ENCODE measurements at places on chromosomes 16 and 17.

DNA sequence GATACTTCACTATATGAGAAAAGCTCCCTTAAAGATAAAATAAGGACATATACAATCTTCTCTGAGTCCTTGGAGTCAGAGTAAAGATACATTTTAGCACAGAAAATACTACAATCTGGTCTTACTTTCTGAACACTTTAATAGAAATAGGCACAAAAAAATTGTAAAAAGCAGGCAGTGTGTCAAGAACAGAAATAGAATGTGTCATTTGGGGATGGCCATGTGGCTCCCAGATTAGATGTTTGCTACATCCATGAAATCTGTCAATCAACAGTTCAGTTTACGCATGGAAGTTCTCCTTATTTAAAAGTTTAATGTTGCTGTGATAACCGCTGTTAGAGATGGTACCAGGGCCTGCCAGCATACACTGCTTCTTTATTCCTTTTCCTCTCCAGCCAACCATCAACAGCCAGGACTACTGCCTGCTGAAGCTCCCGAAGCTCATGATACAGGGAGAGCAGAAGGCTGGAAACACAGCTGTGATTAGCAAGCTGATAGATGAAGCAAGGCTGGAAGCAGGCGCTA is 278.5 kb downstream of the CEP112 start:
- no peak for DNase-seq

- DNase-seq, result no peak
Observed at GRCh38 chr17:29042026-29042678, 789 bp upstream of the PIPOX start.

- DNase-seq, result no peak
Observed at GRCh38 chr17:64449545-64449944, 630 bp downstream of the MILR1 start.

- DNase-seq, result no peak
Observed at GRCh38 chr16:27427538-27427937, 25.6 kb downstream of the IL21R start.

GRCh38 chr16:6548507-6548906 is 784.1 kb upstream of the RBFOX1 start:
- no peak for DNase-seq
